ENCODE measurements at places on chromosomes 4 and X.

GRCh38 chrX:134010690-134011089 lies 25.3 kb upstream of the GPC3 start:
- no peak for DNase-seq

DNA sequence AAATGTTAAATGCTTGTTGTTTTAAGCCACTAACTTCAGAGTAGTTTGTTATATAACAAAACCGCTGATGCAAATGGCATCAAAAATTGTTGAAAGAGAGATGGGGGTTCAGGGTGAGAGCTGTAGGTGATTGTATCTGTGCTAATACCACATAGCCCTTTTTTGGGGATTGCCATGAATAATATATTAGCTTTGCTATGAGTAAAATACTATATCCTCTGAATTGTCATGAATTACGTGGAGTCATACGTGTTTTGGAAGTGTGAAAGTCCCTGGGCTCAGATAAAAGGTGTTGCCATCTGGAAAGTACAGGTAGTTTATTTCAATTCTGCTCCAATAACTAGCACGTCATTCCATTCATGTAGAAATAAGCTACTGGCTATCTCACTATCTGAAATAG lies 30.6 kb downstream of the DYNLT3 start:
- no peak for DNase-seq

DNA sequence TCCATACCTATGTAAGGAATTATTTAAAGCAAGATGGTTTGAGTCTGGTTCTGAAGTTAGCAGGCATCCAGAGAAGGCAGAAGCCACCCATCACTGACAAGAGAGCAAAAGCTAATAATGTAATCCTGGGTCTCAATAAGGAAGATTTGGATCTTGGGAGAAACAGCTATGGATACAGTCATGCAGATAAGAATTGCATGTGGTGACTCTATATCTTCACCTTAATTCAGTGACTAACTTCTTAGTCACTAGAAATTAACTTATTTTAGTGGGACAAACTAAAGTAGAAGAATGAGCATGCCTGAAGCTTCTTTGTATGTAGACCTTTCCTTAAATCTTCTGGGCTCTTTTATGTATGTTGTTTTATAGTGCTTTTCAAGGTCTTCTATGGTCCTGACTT lies 66.6 kb downstream of the ATP10D start:
- DNase-seq: no peak

GRCh38 chr4:182205306-182205705 lies 37.9 kb upstream of the TENM3 start:
- DNase-seq: no peak

GRCh38 chr4:153113838-153114105 lies 90.5 kb upstream of the TRIM2 start:
- no peak for DNase-seq

GRCh38 chrX:122641826-122642225 lies 542.3 kb upstream of the GRIA3 start:
- no peak for DNase-seq

DNA sequence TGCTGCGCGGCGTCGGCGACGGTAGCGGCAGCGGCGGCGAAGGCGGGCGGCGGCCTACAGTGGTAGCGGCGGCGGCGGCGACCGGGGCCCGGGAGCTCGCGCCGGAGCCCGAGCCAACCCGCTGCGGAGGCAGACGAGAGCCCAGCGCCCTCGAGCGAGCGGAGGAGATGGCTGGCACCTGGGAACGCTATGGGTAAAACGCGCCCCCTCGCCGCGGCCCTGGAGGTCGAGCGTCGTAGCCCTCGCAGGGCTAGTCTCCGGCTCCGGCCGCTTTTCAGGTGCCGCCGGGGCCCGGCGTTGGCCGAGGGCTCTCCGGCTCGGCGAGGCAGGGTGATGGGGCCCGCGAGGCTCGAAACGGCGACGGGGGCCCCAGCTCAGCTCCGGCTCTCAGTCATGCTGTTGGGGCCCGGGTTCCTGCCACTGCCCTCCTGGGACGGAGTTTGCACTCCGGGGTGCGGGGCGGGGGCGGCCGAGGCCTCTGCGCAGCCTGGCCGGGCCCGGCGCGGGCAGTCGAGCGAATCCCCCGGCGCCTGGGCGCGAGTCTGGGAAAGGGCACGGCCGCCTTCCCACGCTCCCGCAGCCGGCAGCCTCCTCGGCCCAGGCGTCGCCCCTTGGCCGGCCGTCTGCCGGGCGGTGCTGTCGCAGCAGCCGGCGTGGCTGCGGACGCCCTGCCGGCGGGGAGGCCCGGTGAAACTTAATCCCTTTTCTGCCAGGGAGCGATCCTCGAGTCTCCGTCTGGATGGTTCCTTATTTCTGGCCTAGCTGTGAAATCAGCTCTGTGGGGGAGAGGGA lies 768 bp downstream of the MID2 start:
- DNase-seq: peak; percentile 45

- DNase-seq: peak; percentile 49
These were observed 677 bp downstream of the PTPN13 start for GRCh38 chr4:86594559-86595425.

DNA sequence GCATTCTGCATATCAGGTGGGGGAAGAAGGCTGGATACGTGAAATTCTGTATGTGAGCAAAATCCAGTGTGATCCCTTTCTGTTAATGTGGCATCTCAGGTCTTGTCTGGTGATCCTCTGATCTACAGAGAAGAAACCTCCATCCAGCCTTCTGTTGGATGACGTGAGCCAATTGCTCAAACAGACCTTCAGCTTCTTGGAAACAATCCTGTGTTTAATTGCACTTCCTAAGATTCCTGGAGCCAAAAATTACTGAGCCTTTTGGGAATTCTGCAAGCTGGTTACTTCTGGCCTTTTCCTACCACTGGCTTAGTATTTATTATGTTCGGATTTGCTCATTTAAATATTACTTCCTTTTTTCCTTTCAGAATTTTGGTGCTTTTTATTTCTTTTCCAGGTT lies 51.2 kb downstream of the TRIML1 start:
- DNase-seq: no peak
